HEK293T (cell line): ENCODE measurements at places on chromosomes 5 and 9.

DNA sequence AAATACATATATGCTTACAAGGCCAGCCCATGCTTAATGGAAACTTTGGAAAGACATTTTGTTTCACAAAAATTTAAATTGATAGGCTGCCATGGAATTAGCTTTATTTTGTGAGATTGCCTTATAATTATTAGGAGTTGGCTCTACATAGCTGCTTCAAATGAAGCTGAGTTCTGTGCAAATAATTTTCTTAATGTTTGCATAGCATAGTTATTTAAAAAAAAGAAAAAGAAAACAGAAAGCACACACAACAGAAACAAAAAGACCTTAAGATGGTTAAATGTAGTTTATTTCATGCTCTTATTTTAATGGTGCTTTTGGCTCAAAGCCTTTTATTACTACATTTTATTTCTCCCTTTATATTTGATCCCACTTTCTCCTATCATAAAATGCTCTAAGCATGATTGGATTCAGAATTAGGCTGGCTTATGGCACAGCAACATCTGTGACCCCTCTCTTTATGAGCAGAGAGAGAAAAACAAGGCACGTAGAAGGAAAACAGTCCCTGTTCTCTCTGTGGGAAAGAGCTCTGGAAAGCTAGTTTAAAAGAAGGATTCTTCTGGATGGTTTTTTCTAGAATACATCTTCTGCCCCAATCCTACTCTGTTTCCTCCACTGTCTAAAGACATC, 530.5 kb downstream of the NTRK2 start:
- no peak for DNase-seq

DNA sequence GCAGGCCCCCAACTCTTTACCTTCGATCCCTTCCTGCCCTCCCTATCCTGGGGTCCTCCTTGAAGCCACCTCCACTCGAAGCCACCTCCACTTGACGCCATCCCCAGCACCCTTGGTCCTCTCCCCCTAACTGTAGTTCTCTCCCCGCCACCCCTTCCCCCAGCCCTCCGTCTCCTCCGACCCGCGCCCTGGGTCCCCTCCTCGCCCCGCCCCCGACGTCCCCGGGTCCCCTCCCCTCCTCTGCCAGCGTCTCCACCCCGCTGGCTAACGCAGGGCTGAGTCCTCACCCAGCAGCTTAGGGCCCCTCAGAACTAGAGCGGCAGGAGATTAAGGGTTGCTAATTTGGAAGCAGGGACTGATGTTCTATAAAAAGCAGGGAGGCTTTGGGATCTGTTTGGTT, 30.6 kb upstream of the ANKRD33B start:
- DNase-seq, result no peak

DNA sequence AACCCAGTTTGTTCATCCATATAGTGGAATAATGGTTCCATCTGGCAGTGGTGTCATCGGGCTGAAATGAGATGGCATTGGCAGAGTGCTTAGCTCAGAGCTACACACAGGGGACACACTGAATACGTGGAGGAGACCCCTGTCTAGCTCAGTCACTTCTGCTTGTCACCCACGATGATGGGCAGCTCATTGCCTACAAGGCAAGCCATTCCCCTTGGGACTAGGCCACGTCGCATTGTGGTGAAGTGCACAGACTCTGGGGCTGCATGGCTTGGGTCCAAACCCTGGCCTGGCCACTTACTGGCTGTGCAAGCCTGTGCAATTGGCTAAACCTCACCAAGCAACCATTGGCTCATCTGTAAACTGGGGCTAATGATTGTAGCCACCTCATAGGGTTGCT, 3.2 kb upstream of the FBP1 start:
- DNase-seq, result no peak

GRCh38 chr9:128912270-128912853, 8.4 kb upstream of the PHYHD1 start:
- no peak for DNase-seq

DNA sequence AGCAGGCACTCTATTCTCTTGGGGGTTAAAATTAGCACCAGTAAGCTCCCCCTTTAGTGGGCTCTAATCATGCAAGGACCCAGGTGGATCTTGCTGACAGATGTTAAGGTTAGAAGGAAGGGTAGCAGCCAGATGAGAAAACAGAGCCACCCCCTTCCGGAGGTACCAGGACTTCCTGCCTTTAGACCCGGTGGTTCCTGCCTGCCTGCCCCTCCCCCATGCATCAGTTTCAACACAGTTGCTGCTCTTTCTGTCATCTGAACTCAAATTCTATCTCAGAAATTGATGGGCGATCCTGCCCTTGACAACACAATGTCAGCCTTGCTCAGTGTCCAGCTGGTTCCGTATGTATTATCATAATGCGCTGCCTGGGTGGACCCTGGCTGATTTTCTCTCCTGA, 287.3 kb downstream of the EBF1 start:
- DNase-seq, result no peak

DNA sequence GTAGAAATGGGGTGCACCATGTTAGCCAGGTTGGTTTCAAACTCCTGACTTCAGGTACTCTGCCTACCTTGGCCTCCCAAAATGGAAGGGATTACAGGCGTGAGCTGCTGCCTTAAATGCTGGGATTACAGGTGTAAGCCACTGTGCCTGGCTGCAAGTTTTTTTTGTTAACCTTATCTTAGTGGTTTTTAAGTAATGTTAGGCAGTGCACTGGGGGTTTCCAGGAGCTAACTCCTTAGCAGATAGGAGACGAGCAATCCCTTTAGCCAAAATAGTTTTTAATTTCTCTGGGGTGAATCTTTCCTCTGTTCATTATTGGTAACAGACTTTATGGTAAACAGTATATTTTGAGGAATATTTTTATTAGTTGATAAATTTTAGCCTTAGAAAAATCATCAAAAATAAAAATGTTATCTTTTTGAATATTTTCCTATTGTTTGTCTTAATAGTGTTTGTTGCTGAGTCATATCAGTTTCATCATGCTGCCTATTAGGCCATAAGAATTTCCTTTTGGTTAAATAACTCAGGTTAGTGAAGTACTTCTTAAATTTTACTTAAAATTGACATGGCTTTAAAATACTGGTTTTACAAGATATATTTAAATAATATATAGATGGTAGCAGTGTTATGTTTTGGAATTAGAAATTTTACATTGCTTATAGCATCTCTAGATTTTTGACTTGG, 37.9 kb downstream of the LMNB1 start:
- DNase-seq, result no peak

DNA sequence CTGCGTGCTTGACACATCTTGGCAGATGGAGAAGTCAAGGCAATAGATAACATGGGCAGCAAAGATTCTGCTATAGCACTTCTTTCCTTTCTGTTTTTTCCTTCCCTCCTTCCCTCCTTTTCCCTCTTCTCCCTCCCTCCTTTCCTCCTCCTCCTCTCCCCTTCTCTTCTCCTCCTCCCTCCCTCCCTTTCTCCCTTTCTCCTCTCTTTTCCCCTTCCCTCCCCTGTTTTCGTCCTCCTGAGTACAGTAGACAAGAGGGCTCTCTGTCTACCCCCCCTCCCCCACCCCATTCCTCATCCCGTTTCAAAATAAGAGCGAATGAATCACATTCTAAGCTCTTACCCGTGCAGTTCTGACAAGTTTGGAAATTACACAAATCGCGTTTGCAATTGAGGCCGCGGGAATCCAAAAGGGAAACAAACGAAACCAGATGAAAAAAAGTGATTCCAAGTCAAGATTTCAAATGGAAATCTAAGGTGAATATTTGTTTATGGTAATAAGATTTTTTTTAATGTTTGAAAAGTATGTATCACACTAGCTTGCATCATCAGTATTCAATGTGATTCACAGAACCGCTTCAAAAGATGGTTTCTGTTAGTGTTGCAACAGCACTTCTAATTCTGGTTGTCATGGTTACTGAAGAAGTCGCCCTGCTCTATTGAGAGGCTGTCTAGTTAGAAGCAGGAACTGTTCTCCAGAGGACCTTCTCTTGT, 1.3 kb downstream of the NIM1K start:
- peak; percentile 38 for DNase-seq

DNA sequence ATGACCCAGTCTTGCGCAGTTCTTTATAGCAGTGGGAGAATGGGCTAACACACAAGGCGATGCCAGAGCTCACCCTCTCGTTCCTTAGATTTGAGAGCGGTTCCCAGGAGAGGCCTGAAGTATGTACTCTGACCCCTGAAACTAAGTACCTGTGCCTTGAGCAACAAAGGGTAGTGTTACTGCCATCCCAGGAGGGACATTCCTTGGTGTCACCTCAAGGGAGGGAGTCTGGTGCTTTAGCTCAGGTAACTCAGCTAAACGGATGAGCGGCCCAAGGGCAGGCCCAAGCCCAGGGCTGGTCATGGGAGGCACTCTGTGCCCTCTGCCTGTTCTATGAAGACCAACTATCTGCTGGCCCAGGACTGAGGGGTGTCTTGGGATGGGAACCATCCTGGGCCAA, 20.2 kb downstream of the KYAT1 start:
- DNase-seq, result no peak

DNA sequence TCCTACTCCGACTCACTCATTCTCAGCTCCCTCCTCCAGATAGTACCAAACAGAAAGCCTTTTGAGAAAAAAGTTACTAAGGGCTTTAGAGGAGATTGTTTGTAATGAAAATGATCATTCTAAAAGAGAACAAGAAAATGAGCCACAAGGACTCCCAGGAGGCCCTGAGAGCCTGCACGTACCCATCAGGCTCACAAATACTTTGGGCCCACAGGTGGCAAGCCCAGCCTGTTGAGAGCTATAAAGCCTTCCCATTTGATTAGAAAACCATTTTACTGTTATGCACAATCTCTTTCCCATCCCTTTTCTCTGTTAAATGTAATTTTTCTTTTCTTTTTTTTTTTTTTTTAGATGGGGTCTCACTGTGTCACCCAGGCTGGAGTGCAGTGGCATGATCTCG, 136.1 kb downstream of the LHFPL2 start:
- DNase-seq, result no peak

- no peak for DNase-seq
These were observed 801.9 kb upstream of the ACO1 start for GRCh38 chr9:31582561-31582960.

- no peak for DNase-seq
These were observed 734 bp downstream of the KIF27 start for GRCh38 chr9:83920469-83920926.

DNA sequence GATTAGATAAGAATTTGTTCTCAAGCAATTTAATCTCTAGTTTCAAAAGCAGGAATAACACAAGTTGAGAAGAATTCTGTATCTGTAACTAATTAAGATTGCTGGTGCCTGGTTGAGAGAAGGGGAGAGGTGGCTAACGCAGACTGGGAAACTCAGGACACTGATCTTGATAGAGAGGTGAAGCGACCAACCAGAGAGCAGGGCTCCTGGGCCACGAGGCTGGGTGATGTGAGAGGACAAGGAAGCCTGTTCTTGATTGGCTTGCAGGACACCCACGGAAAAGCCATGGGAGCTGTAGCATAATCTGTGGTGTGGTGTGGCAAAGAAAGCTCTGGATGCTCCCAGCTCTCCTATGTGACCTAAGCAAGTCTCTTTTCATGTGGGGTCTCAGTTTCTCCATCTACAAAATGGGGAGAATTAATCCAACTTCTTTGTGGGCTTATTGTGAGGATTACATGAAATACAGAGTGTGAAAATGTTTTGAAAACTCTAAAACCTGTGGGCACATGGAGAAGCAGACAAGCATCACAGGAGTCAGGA, 594.1 kb upstream of the BRINP1 start:
- DNase-seq, result no peak

GRCh38 chr9:108073823-108074222, 584.3 kb upstream of the KLF4 start:
- DNase-seq, result no peak

DNA sequence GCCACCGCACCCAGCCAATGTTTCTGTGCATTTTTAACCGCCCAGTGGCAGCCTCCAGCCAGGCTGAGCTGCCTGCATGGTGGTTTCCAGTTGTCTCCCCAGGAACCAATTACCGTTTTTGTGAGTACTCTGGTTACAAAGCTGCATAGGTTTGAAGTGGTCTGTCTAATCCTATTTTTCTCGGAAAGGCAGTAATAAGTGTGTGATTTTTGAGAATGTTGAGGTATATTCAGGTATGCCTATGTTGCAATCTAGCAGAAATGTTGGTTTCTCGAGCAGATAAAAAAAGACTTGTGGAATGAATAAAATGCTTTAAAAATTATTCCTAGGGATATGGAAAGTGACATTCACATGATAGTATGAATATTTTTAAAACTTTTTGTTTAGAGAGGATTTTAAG, 41.5 kb upstream of the ANKH start:
- DNase-seq, result no peak

DNA sequence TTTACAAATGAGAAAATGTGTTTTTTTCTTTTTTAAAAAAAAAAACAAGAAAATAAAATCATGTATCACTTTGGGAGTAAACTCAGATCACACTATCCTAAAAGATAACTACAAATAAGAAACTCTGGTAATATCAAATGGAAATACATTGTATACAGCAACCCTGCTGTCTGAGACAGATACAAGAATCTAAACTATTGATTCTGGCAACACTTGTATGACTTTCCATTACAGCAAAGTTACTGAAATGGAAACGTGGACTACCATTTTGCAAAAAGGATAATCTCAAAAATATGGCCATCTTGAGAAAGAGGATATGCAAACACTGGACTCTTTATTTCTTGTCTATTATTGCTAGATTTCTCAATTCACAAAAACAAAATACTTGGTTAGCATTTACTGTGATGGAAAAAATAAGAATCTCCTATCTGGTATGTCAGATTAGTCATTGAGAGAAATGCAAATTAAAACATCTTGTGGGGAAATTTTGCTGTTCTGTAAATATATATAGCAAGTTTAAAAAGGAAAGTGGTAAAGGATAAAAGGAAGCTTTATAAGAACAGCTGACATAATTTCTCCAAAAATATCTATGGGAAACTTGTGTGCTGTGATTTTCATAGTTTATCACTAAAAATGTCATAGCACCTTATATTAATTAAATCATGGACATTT, 112.9 kb upstream of the FER start:
- no peak for DNase-seq

DNA sequence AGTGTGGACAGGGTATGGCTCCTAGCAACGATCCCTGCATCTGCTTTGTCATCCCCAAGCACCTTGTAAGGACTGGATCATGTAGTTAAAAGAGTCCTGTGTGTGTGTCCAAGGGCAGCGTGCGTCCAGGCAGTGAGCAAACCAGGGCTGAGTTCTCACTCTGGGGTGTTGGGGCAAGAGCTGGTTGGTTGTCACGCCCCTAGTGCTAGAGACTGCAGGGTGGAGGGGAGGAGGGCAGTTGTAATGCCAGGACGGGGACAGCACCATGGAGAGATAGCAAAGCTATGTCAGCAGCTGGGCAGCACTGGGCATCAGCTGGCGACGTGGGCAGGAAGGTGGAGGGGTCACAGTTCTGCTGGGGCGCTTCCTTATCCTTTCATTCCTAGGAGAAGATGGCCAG, 100.8 kb downstream of the ZNF618 start:
- no peak for DNase-seq

- no peak for DNase-seq
These were observed 275.3 kb upstream of the CDH6 start for GRCh38 chr5:30918171-30918570.

DNA sequence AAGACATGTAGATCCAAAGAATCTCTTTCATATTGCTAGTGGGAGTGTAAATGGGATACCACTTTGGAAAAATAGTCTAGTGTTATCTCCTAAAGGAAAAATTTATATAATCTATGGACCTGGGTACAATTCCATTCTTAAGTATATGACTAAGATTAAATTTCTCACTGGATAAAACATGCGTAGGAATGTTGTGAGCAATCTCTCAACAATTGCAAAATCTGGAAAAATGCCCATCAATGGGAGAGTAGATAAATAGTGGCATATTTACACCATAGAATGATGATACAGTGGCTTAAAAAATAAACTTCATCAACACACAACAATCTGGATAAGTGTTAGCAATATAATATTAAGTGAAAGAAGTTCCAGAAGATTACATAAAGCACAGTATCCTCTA, 469.5 kb downstream of the MAN2A1 start:
- DNase-seq, result no peak

- DNase-seq, result no peak
These were observed 301.3 kb downstream of the CWC27 start for GRCh38 chr5:65070026-65070425.
